Kidney glomerular epithelial cell (primary cell): ENCODE measurements at places on chromosomes 4 and X.

DNA sequence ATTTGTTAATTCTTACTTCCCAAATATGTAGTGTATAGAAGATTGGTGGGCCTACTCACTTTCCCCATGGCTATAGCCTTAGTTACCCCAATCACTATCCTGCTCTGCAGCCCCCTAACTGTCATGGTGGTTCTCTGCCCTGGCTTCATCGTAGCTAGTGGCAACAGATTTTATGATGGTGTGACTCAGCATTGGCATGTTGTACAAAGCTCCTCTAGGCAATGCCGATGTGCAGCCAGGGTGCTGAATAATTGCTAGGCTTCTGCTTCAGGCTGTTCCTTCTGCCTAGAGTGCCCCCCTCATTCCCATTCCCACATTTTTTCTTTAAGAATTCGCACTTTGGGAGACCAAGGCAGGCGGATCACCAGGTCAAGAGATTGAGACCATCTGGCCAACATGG, 35.2 kb downstream of the AFF2 start:
- no peak for DNase-seq

GRCh38 chrX:129525896-129526295, 2.6 kb upstream of the SMARCA1 start:
- DNase-seq, result no peak

DNA sequence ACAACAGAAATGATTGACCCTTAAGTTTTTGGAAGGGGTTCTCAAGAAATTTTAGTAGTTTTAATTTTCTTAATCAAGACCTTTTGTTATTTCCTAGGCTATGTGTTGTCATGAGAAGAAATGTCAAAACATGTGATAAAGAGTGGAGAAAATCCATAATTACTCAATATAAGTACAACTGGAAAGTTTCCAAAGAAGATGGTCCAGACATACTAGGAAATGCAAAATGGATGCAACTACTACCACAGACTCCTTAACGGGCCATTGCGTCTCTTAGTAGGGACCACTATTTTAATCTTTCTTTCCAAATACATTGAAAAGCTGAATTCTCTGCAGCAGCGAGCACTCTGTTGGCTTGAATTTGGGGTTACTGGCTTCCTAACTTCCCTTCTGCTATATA, 148.8 kb downstream of the NWD2 start:
- no peak for DNase-seq

DNA sequence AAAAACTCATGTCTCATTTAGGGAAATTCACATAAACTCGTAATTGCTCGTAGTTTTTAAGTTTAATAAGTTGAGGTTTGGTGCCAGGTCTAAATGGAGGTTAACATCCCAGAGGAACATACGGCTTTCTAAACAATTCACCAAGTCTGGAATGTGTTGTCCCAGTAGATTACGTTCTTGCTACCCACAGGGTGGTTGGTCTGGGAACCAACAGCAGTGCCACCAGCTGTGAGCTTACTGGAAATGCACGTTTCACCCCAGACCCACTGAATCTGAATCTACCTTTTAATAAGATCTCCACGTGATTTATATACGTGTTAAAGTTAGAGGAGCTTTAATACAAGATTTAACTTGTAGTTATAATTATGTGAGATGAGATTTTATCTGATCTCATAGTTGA, 134.3 kb downstream of the BMPR1B start:
- no peak for DNase-seq

- DNase-seq, result no peak
These were observed 104.1 kb downstream of the ANOS1 start for GRCh38 chrX:8627796-8628195.

DNA sequence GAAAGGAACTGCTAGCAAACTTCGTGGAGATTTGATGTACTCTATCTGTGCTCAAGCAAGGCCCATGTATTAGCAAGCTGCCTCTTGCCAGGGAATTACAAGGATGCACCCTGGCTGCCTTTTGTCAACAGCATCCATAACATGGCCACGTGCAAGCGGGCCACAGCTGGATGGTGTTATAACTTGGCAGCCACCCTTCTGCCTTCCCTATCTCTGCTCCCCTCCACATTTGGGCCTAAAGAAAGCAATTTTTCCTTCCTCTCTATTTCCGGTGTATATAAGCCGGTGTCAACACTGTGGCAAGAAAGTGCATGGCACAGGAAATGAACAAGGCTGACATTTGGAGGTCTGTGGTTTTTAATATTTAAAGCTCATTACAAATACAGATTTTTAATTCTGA, 94.8 kb downstream of the CLNK start:
- DNase-seq, result no peak

DNA sequence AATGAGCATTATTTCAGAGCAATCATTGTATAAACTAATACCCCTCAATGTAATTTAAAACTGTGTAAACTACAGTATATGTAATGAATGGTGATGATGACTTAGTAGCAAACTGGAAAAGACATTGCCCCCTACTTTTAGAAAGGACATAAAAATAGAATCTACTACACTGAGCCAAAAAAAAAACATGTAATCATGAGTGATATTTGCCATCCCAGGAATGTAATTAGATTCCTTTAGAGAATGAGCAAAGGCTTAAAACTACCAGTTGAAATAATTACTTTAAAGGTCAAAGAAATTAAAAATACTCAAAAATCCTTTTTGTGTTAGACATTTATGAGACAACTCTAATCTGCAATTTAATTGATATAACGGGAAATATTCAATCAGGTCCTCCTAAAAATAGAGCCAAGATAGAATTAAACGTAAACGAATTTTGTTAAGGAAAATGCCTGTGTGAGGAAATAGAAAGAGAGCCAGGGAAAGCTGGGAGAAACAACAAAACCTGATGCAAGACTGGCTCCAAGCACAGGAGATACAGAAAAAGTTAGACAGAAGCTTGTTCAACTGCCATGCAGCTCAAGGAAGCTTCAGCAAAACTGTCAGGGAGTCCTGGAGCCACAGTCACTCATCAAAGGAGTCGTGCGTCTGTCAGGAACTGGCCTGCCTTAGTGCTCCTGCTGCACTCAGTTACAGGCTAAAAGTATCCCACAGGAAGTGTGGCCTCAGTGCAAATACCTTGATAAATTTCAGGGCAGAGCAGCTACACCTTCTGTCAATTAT, 655.7 kb upstream of the INTU start:
- DNase-seq, result no peak

DNA sequence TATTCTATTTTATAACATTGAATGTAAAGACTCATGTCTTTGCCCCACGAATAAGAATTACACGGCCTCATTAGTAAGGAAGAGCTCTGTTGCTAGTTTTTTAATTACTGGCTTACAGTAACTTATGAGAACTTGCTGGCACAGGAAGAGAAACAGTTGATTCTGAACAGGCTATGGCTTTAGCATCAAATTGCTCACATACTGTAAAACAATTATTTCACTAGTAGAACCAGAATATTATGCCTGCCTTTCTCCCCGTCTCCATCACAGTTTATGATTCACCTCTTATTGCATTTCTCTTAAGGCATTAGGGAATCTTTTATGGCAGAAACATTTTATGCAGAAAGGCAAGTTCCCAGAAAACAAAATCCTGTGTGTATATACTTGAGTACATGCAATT, 126.1 kb downstream of the SPRY1 start:
- DNase-seq, result no peak

DNA sequence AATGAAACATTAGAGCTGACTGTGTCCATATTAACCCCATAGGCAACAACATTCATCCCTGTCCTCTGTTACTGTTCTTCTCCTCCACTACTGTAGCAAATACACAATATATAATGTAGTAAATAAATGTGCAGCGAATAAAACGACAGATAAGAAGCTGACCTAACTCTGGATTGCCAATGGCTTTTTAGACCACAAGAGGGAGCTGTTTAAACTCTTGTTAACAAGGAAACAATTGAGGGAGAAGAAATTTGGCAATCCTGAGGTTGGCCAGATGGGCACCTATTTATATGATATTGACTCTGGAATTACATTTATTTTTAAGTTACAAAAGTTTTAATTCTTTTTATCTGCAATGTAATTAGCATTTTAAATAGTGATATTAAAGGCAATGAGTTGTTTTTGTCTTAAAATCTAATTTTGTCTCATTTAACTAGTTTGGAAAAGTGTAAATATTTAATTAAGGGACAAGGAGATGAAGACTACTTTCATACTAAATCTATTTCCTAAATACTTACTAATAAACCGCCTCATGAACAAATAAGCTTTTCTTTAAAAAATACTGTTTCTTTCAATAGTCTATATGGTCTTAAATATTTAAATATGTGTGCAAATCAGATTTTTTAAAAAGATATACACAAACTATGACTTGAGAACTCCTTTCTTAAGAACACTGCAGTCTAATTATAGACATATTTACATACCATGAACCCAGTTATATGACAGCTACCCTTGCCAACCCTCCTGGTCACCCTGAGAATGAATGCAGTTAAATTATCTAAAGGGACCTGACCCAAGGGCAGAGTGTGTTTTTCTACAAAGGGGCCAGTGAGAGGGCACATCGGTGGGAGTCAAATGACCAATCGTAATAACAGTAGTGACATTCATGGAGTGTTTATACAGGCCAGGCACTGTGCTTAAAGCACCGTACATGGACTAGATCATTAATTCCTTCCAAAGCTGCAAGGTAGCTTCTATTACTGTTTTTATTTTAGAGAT, 52.9 kb upstream of the HPF1 start:
- peak; percentile 77 for DNase-seq

DNA sequence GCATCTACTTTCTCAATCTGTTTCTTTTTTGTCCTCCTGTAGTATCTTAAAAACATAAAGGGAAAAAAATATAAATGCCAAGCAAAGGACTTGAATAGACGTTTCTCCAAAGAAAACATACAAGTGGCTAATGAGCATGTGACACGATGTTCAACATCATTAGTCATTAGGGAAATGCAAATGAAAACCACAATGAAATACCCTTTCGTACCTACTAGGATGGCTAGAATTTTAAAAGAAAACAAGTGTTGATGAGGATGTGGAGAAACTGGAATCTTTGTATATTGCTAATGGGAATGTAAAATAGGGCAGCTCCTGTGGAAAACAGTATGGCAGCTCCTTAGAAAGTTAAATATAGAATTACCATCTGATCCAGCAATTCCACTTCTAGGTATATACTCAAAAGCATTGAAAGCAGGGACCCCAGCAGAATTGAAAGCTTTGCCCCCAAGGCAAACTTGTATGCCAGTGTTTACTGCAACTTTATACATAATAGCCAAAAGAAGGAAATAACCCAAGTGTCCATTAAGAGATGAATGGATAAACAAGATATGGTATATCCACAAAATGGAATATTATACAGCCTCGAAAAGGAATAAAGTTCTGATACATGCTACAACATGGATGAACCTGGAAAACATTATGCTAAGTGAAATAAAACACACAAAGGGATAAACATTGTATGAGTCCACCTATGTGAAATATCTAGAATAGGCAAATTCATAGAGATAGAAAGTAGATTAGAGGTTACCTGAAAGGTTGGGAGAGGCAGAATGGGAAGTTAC, 138.3 kb downstream of the SH3KBP1 start:
- DNase-seq, result no peak

DNA sequence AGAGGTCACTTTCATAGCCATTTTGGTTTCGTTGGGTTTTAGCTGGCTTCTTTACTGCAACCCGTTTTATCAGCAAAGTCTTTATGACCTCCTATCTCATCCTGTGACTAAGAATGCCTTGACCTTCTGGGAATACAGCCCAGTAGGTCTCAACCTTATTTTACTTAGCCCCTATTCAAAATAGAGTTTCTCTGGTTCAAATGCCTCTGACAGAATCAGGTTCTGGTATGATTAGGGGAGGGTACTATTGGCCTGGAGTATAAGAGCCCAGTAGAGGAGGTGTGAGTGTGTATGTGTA, 95.4 kb upstream of the RAB40AL start:
- no peak for DNase-seq

- no peak for DNase-seq
These were observed 15.4 kb upstream of the MSANTD1 start for GRCh38 chr4:3233391-3234071.

- no peak for DNase-seq
These were observed 215.2 kb upstream of the GK2 start for GRCh38 chr4:79623021-79623870.

GRCh38 chr4:117623326-117623725, 411.0 kb upstream of the NDST3 start:
- peak; percentile 17 for DNase-seq

- no peak for DNase-seq
These were observed 95.8 kb upstream of the SHOX start for GRCh38 chrX:534804-535203.

- DNase-seq, result no peak
These were observed 18.6 kb downstream of the MEPE start for GRCh38 chr4:87851332-87851731.

DNA sequence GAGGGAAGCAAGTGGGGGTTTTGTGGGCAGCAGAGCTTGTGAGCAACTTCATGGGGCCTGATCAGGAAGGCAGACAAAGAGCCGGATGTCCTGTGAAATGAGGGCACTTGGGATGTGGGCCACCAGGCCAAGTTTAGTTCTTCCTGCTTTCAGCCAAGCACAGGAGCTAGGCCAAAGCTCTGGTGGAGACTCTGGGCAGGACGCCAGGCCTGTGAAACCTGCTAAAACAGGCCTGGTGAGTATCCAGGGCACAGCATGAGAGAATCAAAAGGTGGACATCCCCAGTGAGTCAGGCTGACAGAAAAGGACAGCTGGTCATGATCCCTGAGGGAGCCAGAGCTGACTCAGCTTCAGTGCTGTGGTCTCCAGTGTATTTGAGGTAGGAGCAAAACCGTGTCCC, 95.7 kb downstream of the NPNT start:
- DNase-seq, result peak; percentile 63

- no peak for DNase-seq
These were observed 958.0 kb upstream of the PCDH7 start for GRCh38 chr4:29762151-29762550.

- no peak for DNase-seq
These were observed 2.0 kb upstream of the TRPC3 start for GRCh38 chr4:121953860-121954259.

DNA sequence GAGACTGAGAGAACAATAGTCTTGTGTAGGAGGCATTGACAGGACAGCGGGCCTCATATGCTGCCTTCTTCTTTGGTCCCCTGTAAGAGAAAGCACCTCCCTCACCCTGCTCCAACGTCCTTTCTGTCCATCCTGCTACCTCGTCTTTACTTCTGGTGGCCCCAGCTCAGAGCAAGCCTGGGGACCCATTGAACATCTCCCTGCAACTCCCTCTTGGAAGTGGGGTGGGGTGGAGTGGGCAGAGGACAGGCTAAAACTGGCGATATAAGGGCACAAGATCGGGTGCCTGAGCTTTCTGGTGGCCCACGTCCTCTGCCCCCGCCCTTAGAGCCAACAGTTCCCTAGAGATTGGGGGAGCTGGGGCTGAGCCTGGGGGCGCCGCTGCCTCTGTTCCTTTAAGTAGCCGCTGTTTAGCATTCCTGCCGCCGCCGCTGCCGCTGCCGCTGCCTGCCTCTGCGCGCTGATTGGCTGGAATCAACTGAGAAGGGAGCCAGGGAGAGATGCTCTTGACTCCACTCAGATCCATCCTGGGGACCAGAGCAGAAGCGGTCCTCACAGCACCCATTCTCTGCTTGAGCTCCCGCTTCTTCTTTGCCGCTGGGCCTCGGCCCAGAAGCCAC, at the start of gene DLG3:
TSS of gene DLG3 (plus strand) at position 510 of the 620 bp plus-strand sequence. CDS start 367 bp downstream, outside the sequence.
- no peak for DNase-seq
